Spinal cord (tissue), 10 donors: ENCODE measurements at places on chromosomes 3 and 15. TPM values are rescaled to one million over a fixed set of nuclear protein-coding genes. Genes with fewer than 3 reads are reported as not detected.

Gene HYAL1
- polyA plus RNA-seq: 4.1 TPM

Gene IMP3
- 58.3 TPM for polyA plus RNA-seq

Gene FETUB
- 0.11 TPM for polyA plus RNA-seq

Gene SLC27A2
- 3.8 TPM for polyA plus RNA-seq

Gene CCR1
- 3.0 TPM for polyA plus RNA-seq
